ENCODE measurements at places on chromosomes 3 and 15.

GRCh38 chr15:93553167-93553935, 464.3 kb upstream of the RGMA start:
- DNase-seq, result no peak

GRCh38 chr3:13878281-13879101, 1.4 kb downstream of the WNT7A start:
- peak; percentile 49 for DNase-seq

GRCh38 chr15:75229191-75230015, 27.7 kb downstream of the C15orf39 start:
- DNase-seq, result no peak

DNA sequence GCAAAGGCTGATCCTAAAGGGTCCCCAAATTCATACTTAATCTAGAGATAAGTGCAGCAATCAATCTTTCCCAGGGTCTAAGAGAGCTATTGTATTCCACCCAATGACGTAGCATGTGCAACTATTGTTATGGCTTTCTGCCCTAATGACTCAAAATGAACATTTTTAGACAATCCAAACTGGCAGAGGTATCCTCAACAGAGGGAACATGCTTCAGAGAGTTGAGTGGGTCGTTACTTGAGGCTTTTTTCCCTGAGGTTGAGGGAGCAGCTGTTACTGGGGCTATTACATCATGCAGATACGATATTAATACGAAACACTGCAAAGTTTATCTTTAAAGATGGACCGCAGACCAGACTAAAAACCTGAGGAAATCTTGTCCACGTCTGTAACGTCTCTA, 278.3 kb upstream of the WNT5A start:
- no peak for DNase-seq

DNA sequence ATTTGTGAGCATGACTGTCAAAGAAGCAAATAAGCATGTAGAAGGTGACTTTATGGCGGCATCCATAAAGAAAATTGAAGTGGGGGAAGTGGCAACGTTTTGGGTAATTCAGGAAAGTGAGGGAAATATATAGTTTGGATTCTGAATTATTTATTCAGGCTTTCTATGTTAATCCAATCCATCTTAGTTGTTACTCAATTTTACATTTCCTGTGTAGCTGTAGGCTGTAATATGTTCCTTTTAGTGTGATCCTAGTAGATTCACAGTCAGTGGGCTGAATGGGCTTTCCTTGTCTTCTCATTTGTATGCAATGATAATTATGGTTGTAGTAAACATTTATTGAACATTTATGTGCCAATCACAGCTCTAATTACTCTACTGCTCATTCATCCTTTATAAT, 654.1 kb downstream of the EDEM1 start:
- DNase-seq, result no peak

GRCh38 chr3:189309400-189309975, 137.7 kb downstream of the TPRG1 start:
- DNase-seq, result no peak

DNA sequence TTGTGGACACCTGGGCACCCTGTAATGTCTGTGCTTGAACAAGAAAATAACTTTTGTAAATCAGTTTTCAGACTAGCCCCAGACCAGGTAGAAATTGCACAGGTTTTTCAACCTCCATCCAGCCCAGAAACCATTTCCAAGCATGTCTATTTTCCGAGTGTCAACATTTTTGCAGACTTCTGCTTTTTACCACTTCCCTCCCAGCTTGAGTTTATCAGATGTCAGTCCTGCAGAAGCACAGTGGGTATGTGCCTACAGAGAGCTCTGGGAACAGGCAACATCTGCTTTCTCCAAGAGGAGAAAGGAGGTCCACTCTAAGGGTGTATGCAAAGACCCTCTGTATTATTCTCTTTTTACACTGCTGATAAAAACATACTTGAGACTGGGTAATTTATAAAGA, 83.9 kb downstream of the LRRK1 start:
- DNase-seq, result no peak

- DNase-seq, result no peak
Measured at GRCh38 chr15:37788330-37788729, 146.1 kb upstream of the TMCO5A start.
